ENCODE measurements at places on chromosomes 6 and 20.
A peak's percentile ranks its signal among the peaks of the same experiment; 100 is the strongest.

DNA sequence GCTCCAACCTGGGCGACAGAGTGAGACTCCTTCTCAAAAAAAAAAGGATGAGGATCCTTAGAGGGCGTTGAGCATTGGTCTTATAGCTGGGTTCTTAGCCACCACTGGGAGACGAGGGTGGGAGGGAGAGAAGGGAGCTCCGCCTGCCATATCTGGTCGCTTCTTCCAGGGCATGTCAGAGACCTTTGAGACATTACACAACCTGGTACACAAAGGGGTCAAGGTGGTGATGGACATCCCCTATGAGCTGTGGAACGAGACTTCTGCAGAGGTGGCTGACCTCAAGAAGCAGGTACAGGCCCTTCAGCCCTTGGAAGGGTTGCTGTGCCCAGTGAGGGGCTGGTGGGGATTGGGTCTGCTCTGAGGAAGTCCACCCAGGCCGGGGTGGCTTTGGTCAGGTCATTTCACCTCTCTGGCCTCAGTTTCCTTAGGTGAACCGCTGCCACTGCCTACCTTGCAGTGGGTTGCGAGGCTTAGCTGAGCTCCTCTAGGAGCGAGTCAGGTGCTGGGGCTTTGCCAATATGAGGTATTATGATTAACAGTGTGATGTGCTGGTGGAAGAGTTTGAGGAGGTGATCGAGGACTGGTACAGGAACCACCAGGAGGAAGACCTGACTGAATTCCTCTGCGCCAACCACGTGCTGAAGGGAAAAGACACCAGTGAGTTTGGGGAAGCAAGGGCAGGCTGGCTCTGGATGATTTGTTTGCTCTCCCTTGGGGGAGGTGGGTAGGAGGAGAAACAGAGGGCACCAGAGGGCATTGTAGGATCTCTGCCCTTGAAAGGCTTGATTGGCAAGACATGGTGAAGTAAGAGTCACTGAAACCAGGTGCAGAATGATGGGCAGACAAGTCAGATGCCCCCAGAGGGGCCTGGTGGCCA, 8.5 kb downstream of the CNPY3 start:
- no peak for DNase-seq

- no peak for DNase-seq
Observed at GRCh38 chr6:151808371-151809241, 1.1 kb downstream of the ESR1 start.

- no peak for DNase-seq
Observed at GRCh38 chr20:63497946-63498935, 642 bp downstream of the EEF1A2 start.

- DNase-seq, result no peak
Observed at GRCh38 chr6:169454872-169455204, 201.2 kb upstream of the THBS2 start.

- peak; percentile 94 for DNase-seq
Observed at GRCh38 chr20:38196592-38196991, 31.5 kb upstream of the TGM2 start.

GRCh38 chr20:41245086-41245707, 72.3 kb downstream of the ZHX3 start:
- DNase-seq, result no peak

- DNase-seq, result no peak
Observed at GRCh38 chr6:150627585-150628025, 27.9 kb downstream of the PLEKHG1 start.

- DNase-seq, result no peak
Observed at GRCh38 chr6:79399499-79399898, 137.7 kb downstream of the LCA5 start.

- DNase-seq, result no peak
Observed at GRCh38 chr6:112284603-112285002, 30.2 kb upstream of the LAMA4 start.

DNA sequence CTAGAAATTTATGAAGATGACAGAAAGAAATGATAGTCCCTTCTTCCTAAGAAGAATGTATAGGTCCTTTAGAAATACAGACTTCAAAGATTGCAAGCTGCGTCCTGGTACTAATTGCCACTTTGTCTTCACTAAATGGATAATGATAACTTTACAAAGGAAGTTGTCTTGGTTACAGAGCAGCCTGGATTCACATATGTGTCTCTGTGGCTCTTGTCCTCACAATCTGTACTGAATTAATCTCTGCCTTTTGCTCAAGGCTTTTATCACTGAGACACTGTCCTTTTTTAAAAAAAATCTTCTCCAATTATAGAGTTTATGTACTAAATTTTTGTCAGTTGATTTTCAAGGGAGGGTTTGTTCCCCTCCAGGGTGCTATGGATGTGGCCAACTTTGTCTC, 17.5 kb upstream of the MRAP2 start:
- DNase-seq, result no peak

GRCh38 chr20:44621939-44622338, 29.6 kb downstream of the ADA start:
- DNase-seq, result no peak

GRCh38 chr6:101429270-101429669, 35.8 kb downstream of the GRIK2 start:
- DNase-seq, result no peak

GRCh38 chr6:158344534-158344933, 32.3 kb downstream of the TULP4 start:
- DNase-seq, result no peak

DNA sequence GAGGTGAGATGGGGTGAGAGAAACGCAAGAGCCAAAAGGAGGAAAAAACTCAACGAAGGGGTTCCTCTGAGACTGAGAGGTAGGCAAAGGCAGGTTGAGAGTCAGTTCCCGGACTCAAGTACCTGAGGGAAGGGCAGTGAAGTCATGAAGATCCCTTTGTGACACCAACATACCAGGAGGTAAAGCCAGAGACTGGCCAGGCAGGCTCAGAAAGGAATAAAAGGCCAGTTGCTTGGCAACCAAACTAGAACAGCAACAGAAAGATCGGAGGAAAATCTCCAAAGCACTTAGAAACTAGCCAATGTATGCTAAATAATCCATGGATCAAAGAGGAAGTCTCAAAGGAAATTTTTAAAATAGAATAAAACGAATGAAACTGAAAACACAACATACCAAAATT, 209.8 kb upstream of the PROKR2 start:
- no peak for DNase-seq

- DNase-seq, result no peak
Observed at GRCh38 chr6:39847221-39847620, 55.0 kb downstream of the DAAM2 start.

- DNase-seq, result no peak
Observed at GRCh38 chr20:63357921-63358905, 2.9 kb downstream of the CHRNA4 start.

GRCh38 chr6:28587746-28588075, 62.0 kb downstream of the GPX5 start:
- DNase-seq, result no peak

DNA sequence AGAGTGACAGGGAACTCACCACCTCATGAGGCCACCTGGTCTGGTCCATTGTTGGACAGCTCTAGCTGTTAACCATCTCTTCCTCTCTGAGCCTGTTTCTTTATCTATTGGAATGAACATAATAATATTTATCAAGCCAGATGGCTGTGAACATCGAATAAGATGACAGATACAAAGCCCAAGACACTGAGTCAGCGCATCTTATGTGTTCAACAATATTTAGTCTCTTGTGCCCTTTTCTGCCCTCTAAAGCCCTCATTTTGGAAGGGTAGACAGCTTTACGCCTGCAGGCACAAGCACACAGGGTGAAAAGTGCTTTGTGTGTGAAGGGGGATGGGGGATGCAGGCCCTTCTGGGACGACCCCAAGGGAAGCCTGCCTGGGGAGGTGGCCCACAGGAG, 164.0 kb downstream of the GRM4 start:
- no peak for DNase-seq

DNA sequence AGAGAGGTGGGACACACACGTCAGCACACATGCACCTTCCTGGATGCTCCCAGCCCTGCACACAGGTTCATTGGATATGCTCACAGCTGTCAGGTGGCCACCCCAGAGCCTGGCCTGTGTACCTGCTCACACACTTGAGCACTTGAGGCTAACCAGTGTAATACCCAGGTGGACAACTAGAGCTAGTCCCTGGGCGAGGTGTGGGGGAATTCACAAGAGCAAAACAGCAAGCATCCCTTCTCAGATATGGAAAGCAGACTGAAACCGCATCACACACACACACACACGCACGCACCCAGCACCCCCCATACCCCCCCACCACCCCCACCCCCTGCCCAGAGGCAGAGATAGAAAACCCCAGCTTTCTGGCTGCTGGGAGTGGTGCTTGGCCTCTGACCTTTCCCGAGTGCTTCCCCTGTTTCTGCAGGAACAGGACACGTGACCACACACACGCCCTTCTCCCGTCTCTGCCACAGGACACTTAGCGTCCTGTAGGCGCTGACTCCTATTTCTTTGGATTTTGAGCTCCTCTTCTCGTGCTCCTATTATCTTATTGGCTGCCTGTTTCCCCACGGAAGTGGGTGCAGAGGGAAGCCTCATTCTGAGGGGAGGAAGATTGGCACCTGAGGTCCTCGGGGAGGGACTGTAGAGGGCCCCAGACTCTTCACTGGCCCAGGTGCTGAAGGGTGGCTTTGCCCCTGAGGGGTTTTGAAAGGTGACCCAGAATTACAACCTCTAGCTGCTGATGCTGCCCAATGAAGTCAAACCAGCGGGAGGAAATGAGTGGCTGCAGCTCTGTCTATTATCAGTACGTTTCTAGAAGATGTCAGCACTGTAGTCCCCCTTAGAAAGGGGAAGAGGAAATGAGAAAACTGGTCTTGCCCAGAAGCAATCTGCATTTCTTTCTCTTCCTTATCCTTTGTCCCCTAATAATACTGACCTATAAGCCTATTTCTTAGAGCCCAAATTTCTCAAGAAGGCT, 65.8 kb downstream of the SYTL3 start:
- DNase-seq, result peak; percentile 60

DNA sequence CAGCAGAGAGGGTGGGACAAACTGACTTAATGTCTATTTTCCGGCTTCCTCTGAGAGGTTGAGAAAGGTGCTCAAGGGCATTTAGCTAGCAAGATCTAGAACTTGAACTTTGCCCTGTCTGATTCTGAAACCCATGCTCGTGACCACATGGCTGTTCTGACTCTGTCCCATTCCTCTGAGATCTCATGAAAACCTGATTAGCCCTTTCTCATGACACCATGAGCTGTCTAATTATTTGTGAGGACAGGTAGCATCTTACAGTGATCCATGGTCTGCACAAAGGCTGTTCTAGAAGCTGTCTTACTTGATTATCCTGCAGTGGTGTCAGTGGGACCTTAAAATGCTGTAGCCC, 89.6 kb upstream of the TOX2 start:
- no peak for DNase-seq

GRCh38 chr6:53582963-53583362, 38.1 kb upstream of the GCLC start:
- no peak for DNase-seq

- DNase-seq, result peak; percentile 28
Observed at GRCh38 chr6:146886587-146887446, 288.0 kb downstream of the ADGB start.

- DNase-seq, result no peak
Observed at GRCh38 chr6:71033890-71034289, 77.0 kb upstream of the B3GAT2 start.

- peak; percentile 44 for DNase-seq
Observed at GRCh38 chr6:79841577-79842375, 105.6 kb downstream of the ELOVL4 start.

- no peak for DNase-seq
Observed at GRCh38 chr20:60090631-60091030, 132.4 kb downstream of the CDH26 start.

GRCh38 chr6:109255946-109256640, 126.2 kb downstream of the CD164 start:
- no peak for DNase-seq

- no peak for DNase-seq
Observed at GRCh38 chr6:149859368-149859767, 4.8 kb downstream of the LRP11 start.

GRCh38 chr6:113445201-113445600, 411.9 kb upstream of the MARCKS start:
- DNase-seq, result no peak

- DNase-seq, result no peak
Observed at GRCh38 chr6:37507690-37508421, 8.2 kb upstream of the CCDC167 start.

DNA sequence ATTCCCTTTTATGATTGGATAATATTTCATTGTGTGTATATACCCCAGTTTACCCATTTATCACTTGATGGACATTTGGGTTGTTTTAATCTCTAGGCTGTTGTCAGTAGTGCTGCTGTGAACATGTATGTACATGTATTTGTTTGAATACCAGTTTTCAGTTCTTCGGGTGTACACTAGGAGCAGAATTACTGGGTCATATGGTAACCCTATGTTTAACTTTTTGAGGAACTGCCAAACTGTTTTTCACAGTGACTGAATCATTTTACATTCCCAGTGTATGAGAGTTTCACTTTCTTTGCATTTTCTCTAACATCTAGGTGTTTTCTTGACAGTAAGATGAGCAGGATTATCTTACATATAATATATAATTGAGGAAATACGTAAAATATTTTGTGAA, 44.7 kb upstream of the ADIG start:
- no peak for DNase-seq

DNA sequence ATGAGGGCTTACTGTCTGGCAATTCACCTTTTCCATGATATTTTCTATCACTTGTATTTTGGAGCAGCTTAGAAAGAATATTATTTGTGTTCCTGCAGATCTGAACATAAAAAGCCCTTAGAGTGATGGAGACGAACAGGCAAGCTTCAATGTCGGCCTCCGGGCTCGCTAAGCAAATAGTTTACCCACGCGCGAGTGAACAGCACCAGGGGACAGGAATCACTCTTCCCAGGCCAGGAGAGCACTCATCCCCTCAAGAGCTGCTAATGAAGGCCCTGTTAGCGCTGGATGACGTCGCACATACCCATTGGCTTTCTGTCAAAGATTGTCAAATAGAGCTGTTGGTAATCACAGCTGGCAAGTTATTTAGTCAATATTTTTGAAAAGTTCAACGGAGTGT, 395.7 kb downstream of the ZFAND3 start:
- DNase-seq, result no peak

DNA sequence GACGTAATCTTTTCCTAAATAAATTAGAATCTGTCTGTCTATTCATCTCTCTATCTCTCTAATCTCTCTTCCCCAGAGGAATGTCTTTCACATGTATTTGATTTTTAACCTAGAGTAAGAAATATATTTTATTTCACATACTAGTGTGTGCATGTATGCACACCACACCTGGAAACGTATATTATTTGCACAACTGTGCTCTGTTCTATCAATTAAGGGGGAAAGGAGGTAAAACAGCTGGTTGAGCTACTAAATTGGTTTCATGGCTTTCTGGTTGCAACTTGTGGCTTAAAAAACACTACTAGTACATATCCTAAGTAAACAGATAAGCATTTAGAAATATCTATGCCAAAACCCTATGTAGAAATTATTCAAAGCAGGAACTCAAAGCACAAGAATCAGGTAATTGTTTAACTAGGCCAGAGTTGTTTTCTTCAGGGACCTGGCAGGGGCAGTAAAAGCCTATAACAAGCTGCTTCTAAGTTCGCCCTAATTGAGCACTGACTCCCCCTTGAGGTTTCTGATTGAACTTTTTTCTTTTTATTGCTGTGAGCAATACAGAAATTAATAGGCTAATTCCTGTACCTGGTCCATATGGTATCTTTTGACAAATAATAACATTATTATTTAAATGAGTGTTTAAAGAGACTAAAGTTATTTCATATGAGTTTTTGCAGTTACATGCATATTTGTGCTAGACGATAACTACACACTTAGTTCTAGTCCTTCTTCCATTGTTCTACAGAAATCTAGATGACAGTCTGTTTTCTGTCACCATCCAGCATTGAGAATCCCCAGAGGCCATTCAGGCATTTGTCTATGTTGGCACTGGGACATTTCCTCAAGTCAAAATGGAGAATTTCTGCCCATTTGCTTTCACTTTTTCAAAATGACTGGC, 88.6 kb downstream of the MCHR2 start:
- DNase-seq, result peak; percentile 56

GRCh38 chr6:34236131-34236442, 586 bp upstream of the HMGA1 start:
- no peak for DNase-seq

All from inflammatory macrophage treated with lipopolysaccharide for 1 hour (primary cell).